Umbilical cord (tissue), 2 donors: ENCODE measurements at places on chromosomes 5 and 9.

- DNase-seq, result no peak
Observed at GRCh38 chr5:166957782-166958181, 1333.7 kb upstream of the WWC1 start.

GRCh38 chr5:60495644-60496520 lies 204.1 kb downstream of the DEPDC1B start:
- DNase-seq, result no peak

DNA sequence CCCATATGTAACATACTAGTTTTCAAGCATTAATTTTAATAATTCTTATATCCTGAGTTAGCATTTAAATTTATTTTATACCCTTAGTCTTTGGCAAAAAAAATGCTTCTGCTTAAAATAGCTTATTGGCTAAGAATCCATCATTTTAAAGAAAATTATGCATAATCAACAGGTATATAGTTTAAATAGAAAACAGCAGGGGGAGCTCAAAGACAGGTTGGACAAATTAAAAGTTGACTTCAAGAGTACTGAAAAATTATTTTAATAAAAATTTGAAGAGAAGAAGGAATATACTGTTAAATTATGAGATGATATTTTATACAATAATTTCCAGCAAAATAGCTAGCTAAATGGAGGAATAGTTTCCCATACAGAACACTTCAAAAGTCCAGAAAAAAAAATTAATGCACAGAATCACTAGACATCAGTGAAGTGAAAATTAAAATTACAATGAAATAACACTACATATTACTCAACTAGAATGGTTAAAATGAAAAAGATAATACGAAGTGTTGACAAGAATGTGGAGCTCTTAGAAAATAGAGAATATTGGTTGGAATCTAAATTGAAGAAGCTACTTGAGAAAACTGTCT lies 387.1 kb downstream of the PDE4D start:
- DNase-seq, result no peak

DNA sequence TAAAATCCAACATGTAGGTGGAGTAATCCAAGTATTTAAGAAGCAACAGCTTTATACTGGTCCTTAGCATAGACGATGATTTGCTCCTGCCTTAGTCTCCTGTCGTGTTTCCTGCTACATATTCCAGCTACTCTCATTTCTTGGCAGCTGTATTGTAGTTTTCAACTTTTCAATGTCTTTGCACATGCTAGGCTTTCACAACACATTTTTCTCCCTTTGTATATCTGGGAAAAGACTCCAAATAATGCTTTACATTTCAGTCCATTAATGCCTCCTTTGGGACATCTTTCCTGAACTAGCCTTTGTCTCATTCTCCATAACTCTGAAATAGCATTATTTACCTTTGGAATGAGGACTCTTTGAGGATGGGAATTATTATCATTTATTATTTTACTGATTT lies 508.0 kb downstream of the PTPRD start:
- DNase-seq, result no peak

DNA sequence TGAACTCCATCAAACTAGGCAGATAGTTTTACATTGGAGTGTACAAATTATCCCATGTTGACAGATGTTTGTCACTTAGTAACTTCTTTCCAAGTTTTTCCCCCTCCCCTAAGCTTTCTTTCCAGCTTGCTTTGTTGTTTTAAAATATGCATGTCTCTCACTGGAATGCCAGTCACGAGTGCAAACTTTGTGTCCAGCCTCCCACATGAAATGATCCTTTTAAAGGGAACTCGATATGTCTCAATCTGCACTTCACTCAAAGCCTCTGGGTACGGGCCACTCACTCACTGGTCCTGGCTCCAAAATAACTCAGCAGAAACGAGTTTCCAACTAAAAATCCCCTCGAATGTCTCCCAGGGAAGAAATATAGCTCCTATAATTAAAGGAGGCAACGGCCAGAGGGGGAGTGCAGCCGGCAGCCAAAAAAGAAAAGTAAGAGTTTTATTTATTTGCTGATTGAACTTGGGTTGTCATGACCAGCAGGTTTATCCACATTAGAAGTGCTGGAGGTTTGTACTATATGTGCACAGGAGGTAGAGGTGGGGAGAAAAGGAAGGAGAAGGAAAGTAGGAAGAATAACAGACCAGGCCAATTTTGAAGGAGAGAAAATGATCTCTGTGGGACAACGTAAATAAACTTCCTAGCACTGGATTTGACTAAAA lies 17.5 kb downstream of the NR2F1 start:
- DNase-seq, result no peak

DNA sequence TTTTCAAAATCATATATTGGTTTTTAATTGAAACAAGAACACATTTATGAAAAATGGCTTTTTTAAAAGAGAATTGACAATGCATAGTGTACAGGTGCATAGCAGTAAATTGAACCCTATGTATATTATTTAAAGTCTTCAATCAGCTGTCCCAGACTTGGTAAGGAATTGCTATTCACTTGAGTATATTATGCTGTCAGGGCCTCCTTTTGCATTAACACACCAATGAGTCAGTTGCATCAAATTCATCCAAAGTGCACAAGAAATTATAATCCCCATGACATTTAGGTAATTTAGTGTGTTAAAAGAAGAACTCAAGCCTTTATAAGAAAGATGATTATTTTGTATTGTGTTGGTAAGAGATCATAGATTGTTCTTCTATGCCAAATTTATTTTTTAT lies 748.8 kb upstream of the RIOK2 start:
- no peak for DNase-seq

DNA sequence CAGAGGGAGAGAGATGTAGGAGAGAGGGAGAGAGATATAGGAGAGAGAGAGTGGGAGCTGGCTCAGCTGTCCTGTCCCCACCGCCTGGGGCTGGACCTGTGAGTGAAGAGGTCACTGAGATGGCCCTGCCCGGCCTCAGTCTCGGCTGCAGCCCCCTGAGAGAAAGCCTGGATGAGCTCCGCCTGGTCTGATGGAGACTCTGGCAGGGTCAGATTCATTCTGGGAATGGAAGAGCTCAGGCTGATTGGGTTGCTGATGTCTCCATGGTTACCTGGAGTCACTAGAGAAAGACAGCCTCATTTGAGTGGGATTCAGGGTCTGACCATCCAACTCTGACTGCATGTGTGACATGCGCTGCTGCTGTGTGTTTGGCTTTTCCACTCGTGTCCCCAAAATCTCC lies 27.1 kb upstream of the SEMA4D start:
- no peak for DNase-seq

GRCh38 chr9:134647359-134648080 lies 5.9 kb downstream of the COL5A1 start:
- no peak for DNase-seq

DNA sequence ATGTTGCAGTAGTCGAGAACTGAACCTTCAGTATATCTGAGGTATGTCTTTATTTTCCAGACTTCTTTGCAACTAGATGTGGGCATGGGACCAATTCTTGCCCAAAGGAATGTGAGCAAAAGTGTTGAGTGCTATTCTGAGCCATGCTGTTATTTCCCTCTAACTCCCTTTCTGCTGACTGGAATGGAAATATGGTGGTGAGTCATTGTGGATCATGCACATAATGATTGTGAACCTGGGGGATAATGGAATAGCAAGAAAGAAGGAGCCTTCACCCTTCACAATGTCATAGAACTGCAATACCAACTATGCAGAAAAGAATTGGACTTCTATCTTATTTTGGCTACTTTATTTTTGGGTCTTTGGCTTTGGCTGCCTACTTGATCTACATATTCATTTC lies 10.3 kb upstream of the DOCK2 start:
- DNase-seq, result peak; percentile 57

DNA sequence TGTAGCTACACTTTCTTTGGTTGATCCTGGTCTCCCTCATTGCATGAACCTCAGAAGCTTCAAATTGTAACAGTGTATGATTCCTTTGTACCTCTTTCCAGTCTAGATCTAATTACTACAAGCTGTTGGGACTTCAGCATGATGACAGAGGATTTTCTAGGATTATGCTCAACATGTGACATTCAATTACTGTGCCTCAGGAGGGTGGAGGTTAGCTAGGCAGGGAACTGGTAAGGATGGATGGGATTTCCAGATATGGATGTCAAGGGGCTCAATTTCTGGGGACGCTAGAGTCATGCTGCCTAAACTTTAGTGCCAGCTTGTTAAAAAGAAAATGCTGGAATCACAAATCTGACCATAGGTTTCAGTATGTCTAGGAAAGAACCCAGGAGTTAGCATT lies 29.2 kb upstream of the GLRA1 start:
- DNase-seq, result no peak

DNA sequence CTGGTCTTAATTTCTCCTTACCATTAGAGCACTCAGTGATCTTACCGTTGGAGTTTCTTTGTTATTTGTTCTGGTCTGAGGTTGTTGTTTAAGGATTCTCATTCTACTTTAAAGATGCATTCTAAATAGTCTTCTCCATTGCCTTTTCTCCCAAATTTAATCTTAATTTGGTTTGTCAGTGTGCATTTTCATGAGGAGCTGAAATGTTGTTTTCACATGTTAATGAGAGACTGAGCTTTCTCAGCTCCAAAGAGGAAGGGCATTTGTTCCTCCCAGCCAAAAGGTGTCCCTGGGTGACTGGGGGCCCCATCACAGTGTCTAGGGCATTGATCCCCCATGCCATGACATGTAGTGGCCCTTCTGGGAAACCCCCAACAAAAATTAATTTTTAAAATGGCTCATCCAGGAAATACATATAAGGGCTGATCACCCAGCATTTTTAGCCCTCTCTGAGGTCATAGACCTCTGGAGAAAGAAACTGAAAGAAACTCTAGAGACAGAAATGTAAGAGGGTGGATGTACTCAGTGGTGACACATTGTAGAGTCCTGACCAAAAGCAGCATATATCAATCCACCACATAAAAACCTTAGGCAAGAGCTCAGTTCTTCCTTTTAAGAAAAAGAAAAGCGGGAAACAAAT lies 240.4 kb upstream of the RAI14 start:
- no peak for DNase-seq

DNA sequence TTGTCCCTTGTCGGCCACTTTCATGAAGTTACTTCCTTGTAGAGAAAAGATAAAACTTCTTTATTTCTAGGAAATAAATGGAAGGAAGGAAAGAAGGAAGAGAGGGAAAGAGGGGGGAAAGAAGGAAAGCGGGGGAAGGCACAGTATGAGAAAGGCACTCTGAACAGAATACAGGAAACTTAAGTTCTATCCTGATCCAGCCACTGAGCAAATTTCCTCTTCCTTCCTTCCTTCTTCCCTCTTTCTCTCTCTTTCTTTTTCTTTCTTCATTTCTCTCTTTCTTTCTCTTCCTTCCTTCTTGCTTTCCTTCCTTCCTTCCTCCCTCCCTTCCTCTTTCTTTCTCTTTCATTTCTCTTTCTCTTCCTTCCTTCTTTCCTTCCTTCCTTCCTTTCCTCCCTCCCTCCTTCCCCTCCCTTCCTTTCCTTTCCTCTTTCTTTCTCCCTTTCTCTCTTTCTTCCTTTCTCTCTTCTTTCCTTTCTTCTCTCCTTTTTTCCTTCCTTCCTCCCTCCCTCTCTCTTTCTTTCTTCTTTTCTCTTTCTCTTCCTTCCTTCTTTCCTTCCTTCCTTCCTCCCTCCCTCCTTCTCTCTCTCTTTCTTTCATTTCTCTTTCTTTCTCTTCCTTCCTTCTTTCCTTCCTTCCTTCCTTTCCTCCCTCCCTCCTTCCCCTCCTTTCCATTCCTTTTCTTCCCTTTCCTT lies 240.2 kb upstream of the BRINP1 start:
- no peak for DNase-seq

GRCh38 chr9:128419061-128419925 lies 1.4 kb upstream of the CERCAM start:
- peak; percentile 71 for DNase-seq

- DNase-seq, result no peak
Observed at GRCh38 chr5:60972231-60972630, 27.2 kb downstream of the NDUFAF2 start.

DNA sequence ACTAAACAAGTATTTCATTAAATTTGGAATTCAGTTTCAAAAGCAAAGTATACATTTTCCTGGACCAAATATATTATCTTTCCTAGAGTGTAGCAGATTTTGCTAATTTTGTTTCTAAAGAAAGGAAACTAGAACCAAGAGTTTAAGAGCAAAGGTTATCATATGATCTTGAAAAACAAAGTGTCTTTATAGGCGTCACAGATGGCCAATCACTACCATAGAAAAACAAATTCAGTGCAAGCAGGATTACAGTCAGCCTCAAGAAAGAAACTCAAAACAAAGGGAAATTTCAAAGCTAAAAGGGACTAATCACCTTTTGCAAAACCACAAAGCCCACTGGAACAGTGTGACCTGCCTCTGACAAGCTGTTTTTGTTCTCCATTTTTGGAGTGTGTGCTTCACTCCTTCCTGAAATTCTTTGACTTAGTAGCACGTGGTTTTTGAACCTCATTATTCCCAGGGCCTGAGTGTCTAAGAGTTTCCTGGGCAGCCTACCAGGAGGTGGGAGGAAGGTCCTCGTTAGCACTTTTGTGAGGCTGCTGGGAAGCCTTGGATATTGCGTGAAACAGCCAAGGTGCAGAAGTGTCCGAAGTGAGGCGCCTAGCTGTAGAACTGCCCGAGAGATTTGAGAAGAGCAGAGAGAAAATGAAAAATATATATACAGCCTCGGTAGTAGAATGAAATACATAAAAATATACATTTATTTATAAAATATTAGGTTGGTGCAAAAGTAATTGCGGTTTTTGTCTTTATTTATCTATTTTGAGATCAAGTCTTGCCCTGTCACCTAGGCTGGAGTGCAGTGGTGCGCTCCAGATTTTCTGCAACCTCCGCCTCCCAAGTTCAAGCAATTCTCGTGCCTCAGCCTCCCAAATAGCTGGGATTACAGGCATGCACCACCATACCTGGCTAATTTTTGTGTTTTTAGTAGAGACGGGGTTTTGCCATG lies 246.1 kb downstream of the MARCHF11 start:
- no peak for DNase-seq

- DNase-seq, result no peak
Observed at GRCh38 chr5:144017631-144018030, 152.8 kb downstream of the YIPF5 start.

GRCh38 chr5:166093312-166093711 lies 2198.1 kb upstream of the WWC1 start:
- DNase-seq, result no peak

GRCh38 chr9:68841276-68842052 lies 136.4 kb downstream of the PIP5K1B start:
- no peak for DNase-seq

- DNase-seq, result peak; percentile 90
Observed at GRCh38 chr5:9622971-9623421, 7.2 kb downstream of the TAS2R1 start.

DNA sequence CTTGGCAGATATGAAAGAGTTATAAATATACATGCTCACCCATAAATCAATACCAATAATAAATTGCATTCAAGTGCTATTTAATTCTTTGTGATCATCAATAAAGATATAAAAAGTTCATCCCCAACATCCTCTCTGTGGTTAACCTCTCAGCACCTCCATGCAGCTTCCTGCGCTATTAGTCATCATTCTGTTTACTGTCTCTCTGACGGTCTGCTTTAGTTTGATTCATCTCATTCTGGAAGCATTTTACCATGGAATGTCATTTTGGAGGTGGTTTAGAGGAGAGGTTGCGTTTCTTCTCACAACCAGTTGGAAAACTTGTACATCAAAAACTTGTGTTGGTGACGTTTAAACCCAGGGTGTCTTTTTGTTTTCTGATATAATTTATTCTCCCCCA lies 486.6 kb downstream of the BRINP1 start:
- no peak for DNase-seq

GRCh38 chr5:124330595-124331220 lies 415.7 kb downstream of the ZNF608 start:
- no peak for DNase-seq
